Activated T-helper 9 cell treated with anti-CD3 and anti-CD28 coated beads, Interleukin-2, amount 50 U/mL, for 16 hours (primary cell): ENCODE measurements at places on chromosomes 2 and 18.

GRCh38 chr2:68521037-68521436 lies 53.7 kb downstream of the APLF start:
- DNase-seq, result no peak

GRCh38 chr2:118577202-118577601 lies 270.2 kb downstream of the EN1 start:
- DNase-seq, result no peak

DNA sequence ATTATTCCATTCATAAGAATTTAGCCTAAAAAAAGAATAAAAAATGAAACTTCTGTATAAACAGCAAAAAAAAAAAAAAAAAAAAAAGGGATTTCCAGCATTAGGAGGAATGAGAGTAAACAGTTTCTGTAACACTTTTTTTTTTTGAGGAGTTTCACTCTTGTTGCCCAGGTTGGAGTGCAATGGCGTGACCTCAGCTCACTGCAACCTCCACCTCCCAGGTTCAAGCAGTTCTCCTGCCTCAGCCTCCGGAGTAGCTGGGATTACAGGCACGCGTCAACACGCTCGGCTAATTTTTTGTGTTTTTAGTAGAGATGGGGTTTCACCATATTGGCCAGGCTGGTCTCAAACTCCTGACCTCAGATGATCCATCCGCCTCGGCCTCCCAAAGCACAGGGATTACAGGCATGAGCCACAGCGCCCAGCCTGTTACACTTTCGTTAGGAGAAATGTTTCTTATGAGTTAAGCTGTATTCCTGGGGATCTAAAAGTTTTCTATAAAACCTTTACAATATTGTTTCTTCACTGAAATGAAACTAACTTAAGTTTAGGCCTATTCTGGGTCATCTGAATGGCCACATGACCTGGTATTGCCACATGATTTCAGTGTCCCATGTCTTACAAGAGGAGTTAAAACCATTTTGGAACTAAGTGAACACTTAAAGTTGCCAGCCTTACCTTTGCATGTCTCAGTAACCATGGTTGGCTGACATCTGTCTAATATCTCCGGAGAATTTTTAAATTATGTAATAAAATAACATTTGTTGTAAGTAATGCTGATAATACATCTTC lies 17.5 kb downstream of the SMAD2 start:
- no peak for DNase-seq

GRCh38 chr2:128364441-128364911 lies 45.8 kb upstream of the HS6ST1 start:
- no peak for DNase-seq

GRCh38 chr2:70212298-70212932 lies 21.6 kb upstream of the C2orf42 start:
- DNase-seq, result no peak
